ENCODE measurements at places on chromosomes 12 and 14.

DNA sequence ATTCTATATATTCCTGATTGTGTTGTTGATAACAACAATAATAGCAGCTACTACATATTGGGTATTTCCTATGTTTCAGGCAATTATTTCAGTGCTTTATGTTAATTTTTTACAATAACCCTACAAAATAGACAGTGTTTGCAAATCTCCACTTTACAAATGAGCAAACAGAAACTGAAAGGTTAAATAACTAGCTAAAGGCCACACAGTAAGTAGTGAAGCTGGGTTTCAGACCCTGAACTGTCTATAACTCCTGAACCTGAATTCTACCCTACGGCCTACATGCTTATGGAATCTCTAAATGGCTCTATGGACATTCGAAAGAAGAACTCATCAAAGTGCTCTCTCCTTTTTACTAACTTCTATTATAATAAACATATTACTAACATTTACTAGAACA, 19.7 kb upstream of the NUDT4 start:
- DNase-seq: no peak

GRCh38 chr14:55899531-55899930, 218.7 kb upstream of the PELI2 start:
- DNase-seq: no peak

GRCh38 chr14:70020352-70021170, 141.3 kb downstream of the SMOC1 start:
- no peak for DNase-seq

GRCh38 chr14:20179218-20179617, 11.5 kb upstream of the OR11G2 start:
- no peak for DNase-seq

- DNase-seq: peak; percentile 62
Observed at GRCh38 chr12:77049767-77050353, 15.5 kb downstream of the E2F7 start.
